ENCODE measurements at places on chromosomes 13 and 19. TPM values are rescaled to one million over a fixed set of nuclear protein-coding genes. Genes with fewer than 3 reads are reported as not detected.

Gene POGLUT2
- 7.6 TPM for total RNA-seq

Gene CEACAM5
- total RNA-seq: not detected

Gene EMC10
- 64.9 TPM for total RNA-seq

Gene NTN5
- total RNA-seq: 1.4 TPM

Gene SIGLEC7
- not detected for total RNA-seq
